ENCODE measurements at places on chromosomes 13 and 19. TPM values are rescaled to one million over a fixed set of nuclear protein-coding genes. Genes with fewer than 3 reads are reported as not detected.

Gene VWA8
- total RNA-seq: 21.0 TPM

GRCh38 chr19:8206147-8207087 lies 2.8 kb upstream of the CERS4 start:
- DNase-seq: no peak

DNA sequence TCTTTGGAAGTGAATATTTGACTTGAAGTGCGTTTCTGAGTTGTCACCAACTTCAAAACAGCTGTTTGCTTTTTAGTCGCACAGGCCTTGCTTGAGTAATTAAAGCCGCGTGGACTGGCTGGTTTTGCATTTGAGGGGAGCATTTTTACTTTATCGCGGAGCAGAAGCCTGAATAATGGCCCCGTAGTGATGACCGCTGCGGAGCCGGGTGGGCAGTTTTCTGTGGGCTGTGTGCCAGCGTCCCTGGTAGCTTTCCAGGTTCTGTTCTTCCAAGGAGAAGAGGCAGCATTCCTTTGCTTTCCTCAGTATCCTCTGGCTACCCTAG lies 1.1 kb downstream of the NAA16 start:
- no peak for DNase-seq

- peak; percentile 91 for DNase-seq
Measured at GRCh38 chr13:42001580-42001979, 40.7 kb upstream of the VWA8 start.

DNA sequence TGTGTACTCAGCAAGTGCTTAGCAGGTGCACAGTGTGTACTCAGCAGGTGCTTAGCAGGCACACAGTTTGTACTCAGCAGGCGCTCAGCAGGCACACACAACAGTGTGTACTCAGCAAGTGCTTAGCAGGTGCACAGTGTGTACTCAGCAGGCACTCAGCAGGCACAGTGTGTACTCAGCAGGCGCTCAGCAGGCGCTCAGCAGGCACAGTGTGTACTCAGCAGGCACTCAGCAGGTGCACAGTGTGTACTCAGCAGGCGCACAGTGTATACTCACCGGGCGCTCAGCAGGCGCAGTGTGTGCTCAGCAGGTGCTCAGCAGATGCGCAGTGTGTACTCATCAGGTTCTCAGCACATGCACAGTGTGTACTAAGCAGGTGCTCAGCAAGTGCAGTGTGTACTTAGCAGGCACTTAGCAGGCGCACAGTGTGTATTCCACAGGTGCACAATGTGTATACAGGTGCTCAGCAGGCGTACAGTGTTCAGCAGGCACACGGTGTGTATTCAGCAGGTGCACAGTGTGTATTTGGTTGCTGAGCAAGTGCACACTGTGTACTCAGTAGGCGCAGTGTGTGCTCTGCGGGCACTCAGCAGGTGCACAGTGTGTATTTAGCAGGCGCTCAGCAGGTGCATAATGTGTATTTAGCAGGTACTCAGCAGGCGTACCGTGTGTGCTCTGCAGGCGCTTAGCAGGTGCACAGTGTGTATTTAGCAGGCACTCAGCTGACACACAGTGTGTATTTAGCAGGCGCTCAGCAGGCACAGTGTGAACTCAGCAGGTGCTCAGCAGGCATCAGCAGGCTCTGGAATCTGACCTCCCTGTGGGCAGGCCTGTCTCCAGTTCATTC lies 15.1 kb downstream of the CRTC1 start:
- DNase-seq: no peak

DNA sequence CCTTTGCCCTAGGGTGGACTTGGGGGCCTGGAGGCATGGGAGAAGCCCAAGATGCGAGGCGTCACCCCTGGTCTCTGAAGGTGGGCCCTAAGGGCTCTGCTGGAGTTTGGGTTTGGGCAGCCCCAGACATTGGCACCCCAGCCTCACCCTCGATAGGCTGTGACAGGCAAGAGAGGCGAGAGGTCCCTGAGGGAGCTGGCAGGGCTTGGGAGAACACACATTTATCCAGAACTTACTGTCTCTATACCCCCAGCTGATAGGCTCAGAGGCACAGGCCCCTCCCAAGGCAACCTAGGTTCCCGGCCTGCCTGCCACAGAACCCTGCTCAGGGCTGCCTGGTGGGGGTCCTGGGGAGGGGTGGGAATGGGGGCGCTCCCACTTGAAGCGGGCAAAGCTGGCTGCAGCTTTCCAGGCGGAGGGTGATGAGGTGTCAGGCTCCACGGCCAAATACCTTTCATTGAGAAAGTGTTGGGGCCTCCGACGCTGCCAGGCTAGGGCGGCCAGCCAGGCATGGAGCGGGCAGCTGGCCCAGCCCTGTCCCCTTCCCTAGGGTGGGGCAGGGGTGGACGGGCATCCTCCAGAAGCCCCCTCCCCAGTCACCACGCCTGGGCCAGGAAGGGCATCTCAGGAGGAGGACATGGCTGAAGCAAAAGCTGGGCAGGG lies 9.7 kb downstream of the CILP2 start:
- DNase-seq: no peak

DNA sequence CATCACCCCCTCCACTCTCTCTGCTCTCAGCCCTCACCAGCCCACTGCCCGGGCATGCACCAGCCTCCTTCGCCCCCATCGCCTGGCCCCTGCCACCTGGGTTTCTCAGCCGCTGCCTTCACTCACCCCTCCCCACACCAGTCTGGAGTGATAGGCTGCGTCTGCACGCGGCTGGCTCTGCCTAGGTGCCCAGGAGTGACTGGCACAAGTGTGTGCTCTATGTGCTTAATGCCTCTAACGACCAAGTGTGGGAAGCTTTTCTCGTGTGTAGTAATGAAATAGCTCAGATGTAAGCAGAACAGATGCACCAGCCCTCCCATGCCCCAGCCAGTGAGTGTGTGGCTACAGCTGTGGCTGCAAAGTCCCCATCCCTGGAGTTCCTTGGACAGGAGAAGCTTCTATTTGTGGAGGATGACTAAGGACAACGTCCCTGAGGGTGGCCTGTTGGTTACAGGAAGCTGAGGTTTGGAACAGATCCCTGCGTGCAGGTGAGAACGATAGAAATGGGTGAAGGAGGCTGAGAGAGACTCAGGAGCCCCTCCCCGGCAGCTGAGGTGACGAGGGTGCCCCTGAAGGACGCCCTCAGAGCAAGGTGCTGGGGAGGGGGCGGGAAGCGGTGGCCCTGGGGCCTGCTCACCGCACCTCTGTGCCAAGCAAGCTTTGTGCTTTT lies 35.6 kb downstream of the ATP11A start:
- no peak for DNase-seq

GRCh38 chr13:20272588-20273171 lies 40.6 kb upstream of the GJB6 start:
- DNase-seq: peak; percentile 57

Gene ZNF724
- total RNA-seq: 0.66 TPM

DNA sequence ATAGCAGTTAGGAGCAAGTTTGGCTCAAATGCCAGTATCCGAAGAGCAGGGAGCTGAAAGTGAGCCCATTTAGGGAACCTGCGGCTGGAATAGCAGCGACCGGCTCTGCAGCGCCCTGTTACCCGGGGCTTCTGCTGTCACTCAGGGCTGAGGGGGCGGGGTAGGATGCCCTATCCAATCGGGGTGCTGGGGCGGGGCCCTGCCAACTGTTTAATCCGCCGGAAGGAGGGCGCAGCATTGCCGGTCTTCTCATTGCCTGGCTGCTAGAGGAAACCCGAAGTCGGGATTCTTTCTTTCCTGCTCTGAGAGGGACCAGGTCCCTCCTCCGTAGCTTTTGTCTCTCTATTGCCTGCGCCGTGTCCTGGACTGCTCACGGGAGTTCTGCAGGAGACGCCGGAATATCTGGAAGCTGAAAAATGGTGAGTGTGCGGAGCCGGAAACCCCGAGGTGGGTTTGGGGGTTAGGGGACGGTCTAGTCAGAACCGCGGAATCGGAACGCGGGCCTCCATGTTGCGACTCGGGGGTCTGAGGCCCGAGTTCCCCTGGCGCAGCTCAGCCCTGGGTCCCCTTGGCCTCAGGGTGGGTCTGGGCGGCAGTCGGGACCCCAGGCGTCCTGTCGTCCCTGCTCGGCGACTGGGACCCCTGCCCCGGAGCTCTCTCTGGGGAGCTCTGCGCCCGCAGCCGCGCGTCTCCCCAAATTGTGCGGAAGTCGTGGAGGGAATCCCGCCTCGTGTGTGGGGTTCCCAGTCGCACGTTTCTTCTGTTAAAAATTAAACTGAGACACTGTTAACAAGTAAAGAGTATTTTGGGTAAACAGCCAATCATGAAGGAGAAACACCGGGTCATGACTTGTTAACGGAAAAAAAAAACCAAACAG lies 22.8 kb downstream of the ZNF763 start:
- peak; percentile 99 for DNase-seq

Gene IL17D
- total RNA-seq: 7.1 TPM

DNA sequence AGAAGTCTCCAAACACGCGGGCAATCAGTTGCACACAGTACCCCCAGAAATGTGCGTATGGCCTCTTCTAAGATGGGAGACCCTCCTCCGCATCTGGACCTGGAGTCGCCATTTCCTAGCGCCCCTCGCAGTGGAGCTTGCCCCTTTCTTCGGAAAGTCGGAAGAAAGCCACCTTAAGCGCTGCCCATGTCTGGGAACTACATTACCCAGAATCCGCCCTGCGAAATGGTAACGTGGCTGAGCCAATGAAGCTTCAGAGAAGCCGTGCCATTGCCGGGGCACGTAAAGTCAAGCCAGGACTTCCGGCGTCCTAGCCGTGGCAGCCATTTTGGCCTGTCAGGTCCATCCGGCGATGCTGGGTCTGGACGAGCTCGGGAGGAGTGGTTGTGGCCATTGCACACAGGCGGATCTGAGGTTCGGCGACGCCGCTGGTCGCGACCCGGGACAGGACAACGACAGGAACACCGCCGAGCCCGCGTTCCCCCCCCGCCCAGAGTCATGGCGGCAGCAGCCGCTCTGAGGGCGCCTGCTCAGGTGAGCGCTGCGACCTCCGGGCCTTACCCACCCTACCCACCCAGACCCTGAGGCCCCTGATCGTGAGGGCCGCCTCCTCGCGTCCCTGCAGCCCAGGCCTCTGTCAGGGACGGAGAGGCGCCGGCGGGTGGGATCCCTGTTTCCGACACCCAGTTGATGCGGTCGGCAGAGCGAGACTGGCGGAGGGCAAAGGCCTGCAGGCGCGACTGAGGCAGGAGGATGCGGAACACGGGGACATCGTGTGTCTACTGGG lies at the start of gene ZNF586:
ZNF586 (plus strand) TSS at position 332 of the 787 bp plus-strand sequence; CDS start at position 499, 167 bp downstream.
- peak; percentile 95 for DNase-seq

GRCh38 chr13:50679321-50679720 lies 164.2 kb downstream of the DLEU7 start:
- no peak for DNase-seq

DNA sequence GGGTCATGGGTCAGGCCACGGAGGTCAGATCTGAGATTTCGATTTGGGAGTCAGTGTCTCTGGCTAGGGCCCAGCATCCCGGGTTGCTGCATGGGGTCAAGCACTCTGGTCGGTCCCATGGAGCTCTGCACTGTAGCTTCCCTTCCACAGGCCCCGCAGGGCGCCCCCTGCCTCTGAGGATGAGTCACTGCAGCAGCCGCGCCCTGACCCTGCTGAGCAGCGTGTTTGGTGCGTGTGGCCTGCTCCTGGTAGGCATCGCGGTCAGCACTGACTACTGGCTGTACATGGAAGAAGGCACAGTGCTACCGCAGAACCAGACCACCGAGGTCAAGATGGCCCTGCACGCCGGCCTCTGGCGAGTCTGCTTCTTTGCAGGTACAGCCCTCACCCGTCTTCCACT lies 3.6 kb downstream of the CACNG7 start:
- DNase-seq: no peak

DNA sequence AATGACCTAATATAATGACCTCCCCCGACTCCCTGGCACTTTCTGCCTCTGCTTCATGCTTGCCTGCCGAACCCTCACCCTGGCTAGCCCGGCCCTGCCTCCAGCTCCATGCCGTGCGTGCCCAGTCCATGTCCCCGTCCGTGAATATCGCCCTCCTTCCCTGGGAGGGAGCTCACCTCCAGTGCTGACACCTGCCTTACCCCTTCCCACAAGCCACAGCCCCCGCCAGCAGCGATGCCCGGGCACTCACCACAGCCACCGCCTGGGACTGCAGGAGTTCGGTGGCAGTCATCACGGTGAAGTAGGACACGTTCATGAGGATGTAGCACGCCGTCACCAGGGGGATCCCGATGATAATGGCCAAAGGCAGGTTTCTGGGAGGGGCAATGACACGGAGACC lies 10.0 kb downstream of the SLC7A9 start:
- no peak for DNase-seq

- DNase-seq: no peak
Measured at GRCh38 chr13:20993211-20993610, 68.2 kb downstream of the LATS2 start.

- DNase-seq: no peak
Measured at GRCh38 chr19:8459520-8460270, 14.9 kb downstream of the HNRNPM start.

- no peak for DNase-seq
Measured at GRCh38 chr19:31127134-31127967, 221.9 kb downstream of the TSHZ3 start.

DNA sequence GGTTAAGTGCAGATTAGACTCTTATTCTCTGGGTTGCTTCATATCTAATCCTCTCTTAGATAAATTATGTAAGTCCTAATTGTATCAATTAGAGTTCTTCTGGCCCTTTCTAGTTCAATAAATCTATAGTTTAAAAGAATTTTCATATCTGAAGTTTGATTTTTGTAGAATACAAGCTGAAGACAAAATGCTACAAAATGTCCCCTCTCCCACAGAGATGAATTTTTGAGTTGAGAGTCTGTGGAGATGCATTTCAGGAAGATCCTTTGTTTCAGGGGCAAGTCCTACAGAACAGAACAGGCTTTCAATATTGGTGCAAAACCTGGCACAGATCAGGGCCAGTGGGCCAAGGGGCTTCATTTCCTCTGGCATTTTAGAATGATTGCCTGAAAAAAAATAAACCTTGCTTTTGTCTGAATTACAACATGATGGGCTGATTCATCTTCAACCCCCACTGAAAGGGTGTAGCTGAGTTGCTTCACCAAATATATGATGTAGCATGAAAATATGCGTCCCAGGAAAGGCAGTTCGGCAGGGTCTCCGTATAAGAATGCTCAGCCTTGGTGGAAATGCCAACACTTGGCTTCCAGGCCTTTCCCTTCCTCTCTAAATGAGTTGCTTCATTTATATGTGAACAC lies 6.4 kb upstream of the IPO5 start:
- no peak for DNase-seq

GRCh38 chr19:16301999-16302694 lies 22.5 kb upstream of the KLF2 start:
- DNase-seq: no peak

DNA sequence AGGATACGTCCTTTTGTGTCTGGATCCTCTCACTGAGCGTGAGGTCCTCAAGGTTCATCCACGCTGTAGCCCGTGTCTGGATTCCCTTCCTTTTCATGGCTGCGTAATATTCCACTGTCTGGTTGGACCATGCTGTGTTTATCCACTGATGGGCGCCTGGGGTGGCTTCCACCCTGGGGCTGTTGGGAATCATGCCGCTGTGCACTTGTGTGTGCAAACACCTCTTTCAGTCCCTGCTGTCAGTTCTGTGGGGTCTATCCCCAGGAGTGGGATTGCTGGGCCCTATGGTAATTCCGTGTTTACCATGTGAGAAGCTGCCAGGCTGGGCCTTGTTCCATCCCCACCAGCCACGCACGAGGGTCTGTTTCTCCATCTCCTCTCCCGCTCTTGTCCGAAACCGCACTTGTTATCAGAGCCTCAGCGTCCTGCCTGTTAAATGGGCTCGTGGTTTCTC lies 98.6 kb downstream of the GADD45B start:
- no peak for DNase-seq

Gene PLPPR3
- total RNA-seq: not detected

- no peak for DNase-seq
Measured at GRCh38 chr19:39276740-39277139, 8.5 kb downstream of the IFNL2 start.

GRCh38 chr19:19109601-19110000 lies 28.7 kb downstream of the TMEM161A start:
- DNase-seq: no peak

Gene ZNF175
- total RNA-seq: 5.2 TPM

Gene KBTBD6
- total RNA-seq: 7.9 TPM

Gene CEACAM3
- 0.26 TPM for total RNA-seq

Data from esophagus muscularis mucosa (tissue), 4 donors.